ENCODE measurements at places on chromosomes 16 and 17.

DNA sequence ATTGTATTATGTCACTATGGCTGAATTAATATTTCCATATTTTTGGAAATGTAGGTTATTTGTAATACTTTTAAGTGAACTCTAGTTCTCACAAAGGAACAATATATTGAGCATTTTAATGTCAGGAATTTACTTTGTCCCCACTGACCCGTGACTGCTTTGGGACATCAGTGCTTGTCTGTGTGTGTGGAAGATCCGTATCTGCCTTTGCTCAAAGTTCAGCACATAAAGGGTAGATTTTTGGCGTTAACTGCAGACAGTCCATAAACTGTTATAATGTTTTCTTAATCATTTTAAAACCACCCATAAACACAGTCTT is 39.3 kb upstream of the AQP8 start:
- no peak for DNase-seq

- no peak for DNase-seq
Observed at GRCh38 chr17:81513753-81514488, 1.3 kb upstream of the ACTG1 start.

GRCh38 chr16:30028438-30029076 is 2.5 kb downstream of the TLCD3B start:
- no peak for DNase-seq

DNA sequence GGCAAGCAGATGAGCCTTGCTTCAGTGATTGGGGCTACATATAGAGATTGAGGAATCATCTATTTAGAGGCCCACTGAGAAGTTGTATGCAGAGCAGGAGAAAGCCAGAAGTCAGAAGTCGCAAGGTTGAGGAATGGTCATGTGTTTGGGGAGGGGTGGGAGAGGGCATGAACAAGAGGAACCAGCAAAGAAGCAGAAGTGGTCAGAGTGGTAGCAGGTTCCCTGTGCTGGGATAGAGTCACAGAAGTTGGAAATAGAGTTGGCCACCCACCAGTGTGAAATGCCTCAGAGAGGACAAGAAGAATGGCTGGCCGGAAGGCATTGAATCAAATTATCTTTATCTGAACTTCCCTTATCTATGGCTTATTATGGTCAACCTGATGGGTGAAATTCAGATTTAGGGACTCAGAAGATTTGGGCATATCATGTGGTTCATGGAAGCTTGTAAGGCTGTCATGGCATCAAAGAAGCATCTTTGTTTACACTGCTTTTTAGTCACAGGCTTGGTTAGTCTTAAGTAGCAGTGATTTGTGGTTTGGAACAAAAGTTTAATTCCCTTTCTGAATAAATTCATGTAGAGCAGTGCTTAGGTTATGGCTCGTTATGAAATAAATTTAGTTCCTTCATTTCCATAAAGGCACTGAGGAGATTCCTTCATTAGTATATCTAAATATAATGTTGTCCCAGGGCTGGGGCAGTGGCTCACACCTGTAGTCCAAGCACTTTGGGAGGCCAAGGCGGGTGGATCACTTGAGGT is 19.7 kb downstream of the MAP3K3 start:
- DNase-seq: peak; percentile 98

DNA sequence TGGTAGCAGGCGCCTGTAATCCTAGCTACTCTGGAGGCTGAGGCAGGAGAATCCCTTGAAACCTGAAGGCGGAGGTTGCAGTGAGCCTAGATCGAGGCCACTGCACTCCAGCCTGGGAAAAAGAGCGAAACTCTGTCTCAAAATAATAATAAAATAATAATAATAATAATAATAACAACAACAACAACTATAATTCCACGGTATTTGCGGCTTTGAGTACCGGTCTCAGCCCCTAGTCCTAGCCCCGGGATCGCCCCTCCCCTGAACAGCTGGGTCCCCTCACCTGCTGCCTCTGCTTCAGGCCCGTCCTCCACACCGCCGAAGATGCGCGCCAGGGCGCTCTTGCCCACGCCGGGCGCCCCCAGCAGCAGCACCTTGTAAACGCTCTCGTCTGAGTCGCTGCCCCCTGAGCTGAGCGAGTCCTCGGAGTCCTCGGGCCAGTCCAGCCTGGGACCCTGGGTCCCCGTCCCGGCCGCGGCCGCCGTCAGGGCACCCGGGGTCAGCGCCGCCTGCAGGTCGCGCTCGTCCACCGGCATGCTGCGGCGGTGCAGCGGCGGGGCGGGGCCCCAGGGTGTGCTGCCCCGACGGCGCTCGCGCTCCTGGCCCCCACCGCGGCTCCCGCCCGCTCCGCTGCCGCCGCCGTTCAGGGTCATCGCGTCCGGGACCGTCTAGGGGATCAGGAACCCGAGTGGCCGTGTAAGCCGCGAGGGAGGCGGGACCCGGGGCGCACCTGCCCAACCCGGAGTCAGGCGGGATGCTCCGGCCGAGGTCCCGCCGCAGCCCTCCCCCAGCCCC is 611 bp downstream of the RRAD start:
- no peak for DNase-seq

DNA sequence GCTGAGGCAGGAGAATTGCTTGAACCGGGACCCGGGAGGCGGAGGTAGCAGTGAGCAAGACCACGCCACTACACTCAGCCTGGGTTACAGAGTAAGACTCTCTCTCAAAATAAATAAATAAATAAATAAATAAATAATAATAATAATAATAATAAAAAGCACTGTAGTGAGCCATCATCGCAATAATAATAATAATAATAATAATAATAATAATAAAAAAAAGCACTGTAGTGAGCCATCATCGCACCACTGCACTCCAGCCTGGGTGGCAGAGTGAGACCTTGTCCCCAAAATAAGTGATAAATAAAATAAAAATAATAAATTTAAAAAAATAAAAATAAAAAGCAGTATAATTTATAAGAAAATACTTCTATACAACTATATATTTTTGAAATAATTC is 40.3 kb downstream of the SMURF2 start:
- DNase-seq: no peak

DNA sequence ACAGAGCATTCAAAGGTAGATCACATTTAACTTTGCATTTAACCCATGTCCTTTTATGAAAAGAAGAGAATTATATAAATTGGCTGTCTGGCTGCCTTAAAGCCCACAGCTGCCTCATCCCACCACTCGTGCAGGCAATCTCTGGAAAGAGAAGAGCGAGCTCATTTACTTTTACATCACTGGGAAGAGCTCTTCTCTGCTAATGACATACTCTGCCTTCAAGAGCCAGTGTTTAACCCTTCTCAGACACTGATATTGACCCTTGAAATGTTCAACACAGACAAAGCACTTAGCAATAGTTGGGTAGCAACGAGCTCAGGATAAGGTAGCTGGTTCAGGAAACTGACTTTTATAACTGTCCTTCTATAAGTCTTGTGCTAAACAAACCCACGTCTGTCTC is 6.8 kb downstream of the KRT38 start:
- no peak for DNase-seq

- no peak for DNase-seq
Observed at GRCh38 chr17:5430413-5430999, 8.4 kb downstream of the C1QBP start.
